Natural killer cell treated with Interleukin-12 subunit alpha and Interleukin-12 subunit beta and Interleukin-15 and Interleukin-18, amount 100 ng/mL, for 72 hours (primary cell): ENCODE measurements at places on chromosomes 2 and 18.

DNA sequence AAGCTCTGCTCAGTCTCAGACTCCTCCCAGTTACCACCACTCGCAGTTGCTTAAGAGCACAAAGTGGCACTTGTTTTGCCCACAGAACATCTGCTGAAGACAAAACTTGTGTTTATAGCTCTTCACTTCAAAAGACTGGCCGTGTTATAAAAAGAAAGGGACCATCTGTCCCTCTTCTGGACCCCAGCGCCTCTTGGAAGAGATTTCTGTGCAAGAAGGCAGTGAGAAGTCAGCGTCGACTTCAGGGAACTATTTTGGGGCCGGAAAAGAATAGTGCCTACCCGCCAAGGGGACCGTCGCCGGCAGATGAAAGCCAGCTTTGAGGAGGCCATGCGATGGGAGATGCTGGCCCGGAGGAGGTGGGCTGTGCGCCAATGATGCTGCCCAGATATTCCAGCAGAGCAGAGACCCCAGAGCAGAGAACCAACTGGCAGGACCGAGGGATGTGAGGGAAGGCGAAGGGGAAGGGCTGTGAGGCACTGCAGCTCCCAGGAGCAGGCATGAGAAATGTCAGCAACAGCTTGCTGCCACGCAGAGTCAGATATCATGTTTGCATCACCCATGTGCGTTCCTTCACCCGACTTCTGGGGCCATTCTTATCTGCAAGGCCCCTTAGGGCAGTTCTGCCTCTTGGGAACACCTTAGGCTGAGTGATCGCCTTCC, 270.9 kb downstream of the ATAD2B start:
- no peak for DNase-seq

DNA sequence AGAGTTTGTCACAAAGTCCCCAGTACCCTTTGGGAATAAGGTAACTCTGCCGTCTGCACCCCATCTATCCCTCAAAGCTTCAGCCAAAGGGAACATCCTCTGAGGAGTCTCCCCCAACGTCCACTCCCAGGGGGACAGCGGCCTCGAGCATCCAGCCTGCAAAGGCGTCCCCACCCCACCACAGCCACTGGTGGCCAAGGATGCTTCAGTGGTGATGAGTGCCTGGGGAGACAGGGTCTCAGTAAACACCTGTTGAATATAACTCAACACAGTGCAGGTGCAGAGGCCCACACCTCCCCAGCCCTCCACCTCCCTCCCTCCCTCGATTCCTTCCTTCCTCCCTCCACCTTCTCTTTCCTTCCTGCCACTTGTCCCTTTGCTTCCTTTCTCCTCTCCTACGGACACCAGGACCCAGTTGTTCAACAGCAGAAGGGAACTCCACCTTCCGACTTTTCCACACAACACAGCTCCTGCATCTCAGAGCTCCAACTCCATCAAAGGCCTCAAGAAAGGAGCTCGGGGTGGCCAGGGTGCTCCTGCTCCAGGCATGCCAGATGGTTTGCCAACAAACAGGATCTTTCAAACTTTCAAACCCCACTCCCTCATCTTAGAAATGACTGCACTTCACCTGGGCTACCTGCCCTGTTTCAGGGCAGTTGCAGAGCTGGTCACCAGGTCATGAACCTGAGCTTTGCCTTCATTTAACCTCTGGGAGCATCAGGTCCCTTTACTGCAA, 87.8 kb upstream of the SNTG2 start:
- no peak for DNase-seq

- no peak for DNase-seq
Observed at GRCh38 chr2:54503192-54503591, 47.1 kb downstream of the SPTBN1 start.

GRCh38 chr2:219675221-219675620, 47.8 kb downstream of the SLC4A3 start:
- no peak for DNase-seq

GRCh38 chr2:197804758-197805714, 643 bp downstream of the PLCL1 start:
- DNase-seq = no peak

DNA sequence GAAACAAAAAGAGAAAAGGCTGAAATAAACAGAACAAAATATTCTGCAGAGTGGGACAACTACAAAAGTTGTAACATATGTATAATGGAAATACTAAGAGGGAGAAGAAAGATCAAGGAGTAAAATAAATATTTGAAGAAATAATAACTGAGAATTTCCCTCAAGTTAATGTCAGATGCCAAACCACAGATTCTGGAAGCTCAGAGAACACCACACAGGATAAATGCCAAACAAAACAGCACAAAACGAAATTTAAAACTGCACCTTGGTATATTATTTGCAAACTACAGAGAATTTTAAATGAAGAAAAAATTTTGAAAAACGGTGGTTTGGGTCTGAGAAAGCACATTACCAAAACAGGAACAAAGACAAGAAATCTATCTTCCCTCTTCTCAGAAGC, 1588.9 kb upstream of the TMEFF2 start:
- no peak for DNase-seq

- peak; percentile 15 for DNase-seq
Observed at GRCh38 chr18:45628979-45629958, 14.0 kb downstream of the SLC14A2 start.

- DNase-seq = no peak
Observed at GRCh38 chr2:10933700-10934225, 22.0 kb downstream of the KCNF1 start.

DNA sequence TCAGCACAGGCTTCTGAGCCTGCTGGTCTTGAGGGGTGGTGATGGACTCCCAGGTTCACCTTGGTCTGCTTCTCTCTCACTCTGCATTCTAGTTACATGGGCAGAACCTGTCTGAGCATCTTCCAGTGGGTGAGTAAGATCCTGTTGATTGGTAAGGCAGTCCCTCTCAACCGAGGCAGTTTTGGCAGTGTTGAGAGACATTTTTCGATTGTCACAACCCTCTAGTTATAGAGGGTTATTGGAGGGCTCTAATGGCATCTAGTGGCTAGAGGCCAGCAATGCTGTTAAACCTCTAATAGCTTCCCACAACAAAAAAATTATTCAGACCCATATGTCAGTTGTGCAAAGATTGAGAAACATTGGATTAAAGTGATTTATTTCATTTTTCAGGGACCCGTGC, 9.3 kb upstream of the MGAT5 start:
- no peak for DNase-seq

DNA sequence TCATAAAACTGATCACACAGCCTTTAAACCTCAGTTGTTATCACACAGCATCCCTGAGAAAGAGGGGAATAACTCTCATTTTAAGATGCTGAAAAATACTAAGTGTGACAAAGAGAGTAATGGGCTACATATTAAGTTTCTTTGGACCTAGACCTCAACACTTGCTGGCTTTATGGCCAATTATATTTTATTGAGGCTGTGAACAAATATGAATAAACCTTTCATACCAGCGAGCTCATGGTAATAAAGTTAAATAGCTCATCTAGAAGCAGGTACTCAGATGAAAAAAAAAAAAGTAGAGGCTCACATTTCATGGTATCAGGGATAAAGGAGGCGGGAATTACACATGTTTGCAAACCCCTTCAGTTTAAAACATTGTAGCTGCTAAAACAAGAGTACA, 75.7 kb downstream of the DOCK10 start:
- DNase-seq = no peak

GRCh38 chr2:75609334-75609689, 37.3 kb upstream of the MRPL19 start:
- DNase-seq = no peak

GRCh38 chr2:239223310-239224198, 177.3 kb downstream of the HDAC4 start:
- no peak for DNase-seq

GRCh38 chr2:149990965-149991364, 403.4 kb upstream of the MMADHC start:
- no peak for DNase-seq

DNA sequence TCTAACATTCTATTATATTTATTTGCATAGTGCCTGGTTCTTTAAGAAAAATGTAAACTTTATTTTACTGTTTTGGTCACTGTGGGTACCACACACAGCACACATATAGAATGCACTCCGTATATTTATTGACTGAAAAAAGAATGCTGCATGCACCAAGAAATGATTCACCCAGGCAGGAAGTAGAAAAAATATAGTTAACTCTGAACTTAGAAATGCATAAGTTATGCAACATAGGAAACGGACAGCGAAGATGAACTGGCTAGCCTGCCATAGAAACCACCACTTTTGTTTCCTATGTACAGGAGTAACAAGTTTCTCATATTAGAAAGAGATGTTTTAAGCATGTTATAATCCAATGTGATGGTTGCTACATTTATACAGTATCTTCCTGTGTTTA, 635.8 kb downstream of the DSC3 start:
- DNase-seq = no peak

- no peak for DNase-seq
Observed at GRCh38 chr2:17231394-17231965, 286.8 kb downstream of the RAD51AP2 start.

- DNase-seq = no peak
Observed at GRCh38 chr18:38789141-38789540, 1223.5 kb upstream of the CELF4 start.

GRCh38 chr2:113390124-113390849, 47.2 kb upstream of the ZNG1B start:
- peak; percentile 70 for DNase-seq

- DNase-seq = no peak
Observed at GRCh38 chr2:6864923-6865345, 773 bp downstream of the CMPK2 start.

DNA sequence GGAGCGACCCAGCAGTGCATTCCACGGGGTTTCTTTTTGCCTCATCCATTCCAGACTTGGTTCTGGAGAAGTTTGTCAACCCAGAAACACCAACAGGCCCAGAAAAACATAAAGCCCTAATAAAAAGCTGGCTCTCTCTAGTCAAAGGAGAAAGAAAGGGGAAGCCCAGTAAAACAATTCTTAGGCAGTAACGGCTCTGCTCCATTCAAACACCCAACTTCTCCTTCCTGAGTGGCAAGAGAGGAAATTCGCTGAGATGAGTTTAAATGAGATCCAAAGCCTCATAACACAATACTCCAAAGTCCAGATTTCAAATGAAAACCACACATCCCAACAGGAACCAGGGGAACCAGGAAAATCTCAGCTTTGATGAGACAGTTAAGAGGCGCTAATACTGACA, 179.9 kb downstream of the RPIA start:
- no peak for DNase-seq

GRCh38 chr2:100267751-100268150, 54.5 kb downstream of the LONRF2 start:
- DNase-seq = no peak

GRCh38 chr2:3349211-3349693, 28.4 kb downstream of the EIPR1 start:
- no peak for DNase-seq

- DNase-seq = no peak
Observed at GRCh38 chr18:58769321-58769720, 95.4 kb upstream of the ZNF532 start.

DNA sequence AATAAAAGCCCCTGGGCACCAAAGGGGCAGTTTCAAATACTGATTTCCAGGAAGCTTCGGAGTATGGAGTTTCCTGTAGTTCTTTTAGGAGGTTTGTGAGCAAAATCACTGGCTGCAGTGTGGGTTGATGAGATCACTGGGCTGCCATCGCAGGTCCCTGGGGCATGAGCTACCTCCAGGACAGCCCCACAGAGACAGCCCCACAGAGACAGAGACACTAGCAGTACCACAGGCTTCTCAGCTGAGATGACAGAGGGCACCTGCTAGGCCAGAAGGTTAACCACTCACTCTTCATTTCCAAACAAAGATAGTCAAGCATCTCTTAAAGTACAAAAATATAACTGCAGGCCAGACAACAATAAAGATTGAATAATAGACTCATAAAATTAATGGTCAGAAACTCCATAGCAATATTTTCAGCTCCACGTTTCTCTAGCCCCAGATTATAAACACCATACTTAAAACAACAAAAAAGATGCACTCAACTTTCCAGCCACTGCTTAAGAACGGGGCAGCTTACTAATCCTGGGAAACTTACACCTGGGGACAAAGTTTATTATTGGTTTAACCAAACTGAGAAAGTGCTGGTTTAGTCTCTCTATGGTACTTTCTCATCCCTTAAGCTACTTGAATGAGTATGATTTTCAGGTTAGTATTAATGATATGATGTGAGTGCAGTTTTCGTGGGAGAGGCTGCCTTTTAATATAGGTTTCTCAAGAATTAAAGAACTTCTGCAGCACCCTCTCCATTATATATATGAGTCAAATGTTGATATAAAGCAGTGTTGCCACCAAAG, 11.6 kb downstream of the AFF3 start:
- DNase-seq = no peak

GRCh38 chr18:31634331-31634713, 42.6 kb downstream of the TTR start:
- DNase-seq = peak; percentile 75

GRCh38 chr2:128502638-128503246, 184.1 kb upstream of the HS6ST1 start:
- DNase-seq = no peak

DNA sequence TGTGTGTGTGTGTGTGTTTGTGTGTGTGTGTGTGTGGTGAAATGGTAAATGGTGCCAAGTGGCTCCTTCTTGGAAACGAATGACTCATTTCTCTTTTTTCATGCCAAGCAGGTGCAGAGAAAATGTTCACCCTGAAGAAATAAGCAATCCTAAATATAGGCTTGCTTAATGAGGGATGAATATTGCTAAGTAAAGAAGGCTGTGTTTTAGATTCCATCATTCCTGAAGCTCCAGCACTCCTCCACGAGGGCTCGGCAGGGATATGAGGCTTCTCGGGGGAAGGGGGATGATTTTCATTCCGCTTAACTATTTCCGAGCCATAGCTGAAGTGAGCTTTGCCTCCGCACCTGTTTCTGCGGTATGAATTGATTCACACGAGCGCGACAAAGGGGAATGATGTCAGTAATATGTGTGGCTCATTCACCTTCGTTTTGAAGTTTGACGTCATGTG, 72.9 kb downstream of the TSN start:
- no peak for DNase-seq

DNA sequence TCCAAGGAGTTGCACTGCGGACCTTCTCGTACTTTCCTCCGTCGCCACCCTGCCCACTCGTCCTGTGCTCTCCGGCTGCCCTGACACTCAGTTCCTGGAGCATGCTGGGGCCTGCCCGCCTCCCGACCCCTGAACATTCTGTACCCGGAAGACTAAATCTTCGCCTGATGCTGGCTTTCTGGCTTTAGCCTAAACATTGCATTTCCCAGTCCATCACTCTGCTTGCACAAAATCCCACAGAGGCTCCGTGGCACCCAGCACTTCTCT, 550 bp upstream of the SFXN5 start:
- DNase-seq = no peak

GRCh38 chr2:71778514-71778913, 325.2 kb downstream of the DYSF start:
- no peak for DNase-seq

DNA sequence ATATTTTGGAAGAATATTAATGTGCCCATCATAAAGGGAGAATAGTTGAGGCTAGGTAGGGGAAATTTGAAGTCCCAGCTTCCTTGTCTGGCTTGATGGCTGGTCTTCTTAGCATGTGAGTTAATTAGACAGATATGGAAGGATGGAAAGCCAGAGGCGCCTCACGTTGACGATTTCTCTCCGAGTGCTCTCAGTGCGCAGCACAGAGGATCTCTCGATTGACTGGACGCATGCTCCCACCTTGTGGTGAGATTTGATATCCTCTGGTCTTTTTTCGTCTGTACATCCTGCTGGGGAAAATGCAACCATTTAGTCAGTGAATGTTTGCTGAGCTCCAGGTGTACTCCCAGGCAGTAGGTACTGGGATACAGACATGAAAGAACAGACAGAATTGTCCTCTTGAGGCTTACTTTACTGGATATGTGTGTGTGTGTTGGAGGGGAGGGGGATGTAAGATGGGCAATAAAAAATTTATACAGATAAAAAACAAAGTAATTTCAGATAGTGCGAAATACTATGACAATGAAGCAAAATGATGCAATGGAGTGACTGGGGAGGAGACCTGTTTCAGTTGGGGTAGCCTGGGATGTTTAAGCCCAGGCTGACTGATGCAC, 66.9 kb upstream of the ZNG1B start:
- no peak for DNase-seq
